Femur (tissue), 1 donor: ENCODE measurements at places on chromosomes 7 and 10.

- peak; percentile 46 for DNase-seq
Measured at GRCh38 chr7:157875230-157876179, 538.7 kb downstream of the DNAJB6 start.

DNA sequence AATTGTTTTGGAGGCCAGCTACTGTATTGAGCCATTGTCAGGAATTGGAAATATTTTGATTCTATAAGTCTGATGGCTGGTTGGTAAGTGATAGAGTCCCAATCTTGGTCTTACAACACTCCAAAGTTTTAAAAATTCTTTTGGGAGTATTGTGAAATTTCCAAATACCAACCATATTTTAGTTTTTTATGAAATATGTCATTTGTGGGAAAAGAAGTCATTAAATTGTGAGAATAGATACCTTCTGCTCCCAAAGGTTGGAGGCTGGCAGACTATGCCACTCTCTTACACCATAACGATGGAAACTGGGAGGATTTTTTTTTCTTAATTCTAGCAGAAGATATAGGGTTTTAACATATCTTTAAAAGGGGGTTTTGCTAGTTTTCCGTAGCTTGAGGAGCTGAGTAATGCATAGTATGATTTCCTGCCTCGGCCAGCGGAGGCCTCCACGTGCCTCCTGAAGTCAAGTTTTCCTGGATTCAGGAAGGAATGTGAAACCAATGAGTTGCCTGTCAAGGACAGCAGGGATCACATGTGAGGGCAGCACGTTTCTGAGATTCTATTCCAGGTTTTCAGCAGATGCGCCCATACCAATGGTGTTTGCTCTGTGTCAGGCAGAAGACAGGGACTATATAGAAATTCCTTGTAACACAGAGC, 92.2 kb upstream of the LAMB4 start:
- no peak for DNase-seq

DNA sequence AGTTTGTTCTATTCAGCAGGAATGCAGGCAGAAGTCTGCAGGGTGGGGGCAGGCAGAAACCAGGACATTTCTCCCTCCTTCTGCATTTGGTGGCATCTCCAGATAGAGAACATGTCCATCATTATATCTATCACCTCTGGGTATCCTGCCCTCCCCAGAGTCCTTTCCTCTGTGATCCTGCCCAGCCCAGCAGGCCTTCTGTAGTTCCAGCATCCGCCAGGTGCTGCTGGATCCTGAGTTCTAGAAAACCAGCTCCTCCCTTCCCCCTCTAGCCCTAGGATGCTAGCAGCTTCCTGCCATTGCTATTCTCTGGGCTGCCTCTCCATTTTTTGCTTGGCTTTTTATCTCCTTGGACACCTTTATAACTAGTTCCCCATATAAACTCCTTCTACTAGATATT, 180.3 kb downstream of the KCNMA1 start:
- DNase-seq: no peak

GRCh38 chr10:123245264-123245663, 91.1 kb downstream of the BUB3 start:
- no peak for DNase-seq

DNA sequence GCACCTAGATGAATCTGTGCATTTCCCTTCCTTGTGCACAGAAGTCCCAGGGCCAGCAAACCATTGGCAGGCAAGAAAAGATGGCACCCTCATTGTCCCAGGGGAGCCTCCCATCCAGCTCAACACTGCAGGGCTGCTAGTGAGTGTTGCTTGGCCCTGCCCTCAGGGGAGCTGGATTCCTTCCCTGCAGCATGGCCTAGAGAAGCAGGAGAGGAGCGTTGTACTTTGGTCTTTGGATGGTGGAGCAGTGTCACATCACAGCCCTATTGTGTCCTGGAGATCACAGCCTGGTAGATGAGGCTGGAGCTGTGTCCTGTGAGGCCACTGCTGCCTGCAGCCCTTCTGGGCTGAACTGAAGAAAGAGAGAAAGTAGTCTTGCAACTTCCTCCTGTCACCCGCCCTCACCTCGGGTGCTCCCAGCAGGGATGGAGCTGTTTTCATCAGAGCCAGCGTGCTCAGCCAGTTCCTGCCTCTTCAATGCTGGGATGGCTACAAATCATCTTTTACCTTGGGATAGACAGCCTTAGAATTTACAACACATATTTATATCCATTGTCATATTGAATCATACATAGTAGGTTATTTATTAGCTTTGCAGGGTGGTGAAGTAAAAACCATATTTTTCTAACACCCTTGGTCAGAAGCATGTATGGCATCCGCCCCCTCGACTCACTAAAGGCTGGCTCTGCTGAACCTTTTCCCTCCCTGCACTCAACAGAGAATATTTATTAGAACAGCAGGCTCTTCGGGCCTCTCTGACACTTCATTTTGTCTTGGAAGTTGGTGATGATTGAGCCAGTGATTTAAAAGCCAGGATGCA, 43.1 kb upstream of the FAM180A start:
- DNase-seq: no peak

DNA sequence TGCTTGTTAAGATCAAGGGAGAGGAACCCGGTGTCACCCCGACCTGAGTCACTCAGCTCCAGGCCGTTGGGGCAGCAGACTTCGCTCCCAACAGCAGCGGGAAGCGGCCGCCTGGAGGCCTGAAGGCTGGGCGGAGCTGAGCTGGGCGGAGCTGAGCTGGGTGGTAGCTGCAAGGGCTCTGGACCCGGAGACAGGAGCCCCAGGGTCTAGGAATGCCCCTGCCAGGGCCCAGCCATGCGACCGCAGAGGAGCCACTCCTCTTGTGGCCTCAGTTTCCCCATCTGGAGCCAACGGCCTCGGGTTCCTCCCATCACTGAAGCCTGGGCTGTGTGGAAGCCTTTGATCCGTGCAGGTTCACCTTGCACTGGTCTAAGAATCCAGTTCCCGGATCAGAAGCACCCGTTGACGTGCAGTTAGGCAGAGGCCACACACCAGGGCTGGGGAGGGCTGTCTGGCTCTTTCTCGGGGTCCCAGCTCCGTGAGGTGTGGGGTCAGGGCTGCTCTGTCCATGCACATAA, 21.9 kb upstream of the DPYSL4 start:
- DNase-seq: no peak

GRCh38 chr7:148914208-148914777, 30.2 kb upstream of the EZH2 start:
- no peak for DNase-seq

GRCh38 chr10:112247791-112248190, 35.4 kb upstream of the TECTB start:
- no peak for DNase-seq

GRCh38 chr10:126701526-126701925, 31.0 kb upstream of the C10orf90 start:
- no peak for DNase-seq

DNA sequence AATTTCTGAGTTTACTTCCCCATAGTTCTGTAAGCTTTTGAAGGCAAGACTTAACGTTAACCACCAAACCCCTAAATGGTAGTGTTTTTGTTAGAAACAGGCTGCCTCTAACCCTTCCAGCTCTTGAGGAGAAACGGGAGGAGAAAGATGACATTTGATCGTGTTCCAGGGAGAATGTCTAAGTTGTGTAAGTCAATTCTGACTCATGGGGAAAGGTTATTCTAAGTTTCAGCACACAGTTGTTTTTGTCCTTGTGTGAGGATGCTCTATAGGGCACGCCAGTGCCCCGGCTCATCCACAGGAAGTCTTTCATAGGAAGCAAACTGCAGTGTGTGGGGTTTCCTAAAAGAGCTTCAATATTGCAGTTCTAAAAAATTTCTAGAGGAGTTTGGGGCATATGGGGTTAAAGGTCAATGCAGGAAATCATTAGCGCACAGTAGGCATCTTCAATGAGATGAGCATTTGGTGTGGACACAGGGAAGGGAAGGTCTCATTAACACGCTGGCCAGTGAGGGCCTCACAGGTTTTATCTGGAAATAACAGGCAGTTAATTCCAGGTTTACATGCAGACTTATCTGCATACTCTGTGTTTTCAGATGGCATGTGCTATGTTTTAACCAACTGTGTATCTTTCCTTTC, 638.2 kb upstream of the IGFBP3 start:
- no peak for DNase-seq

GRCh38 chr7:112162142-112162766, 43.9 kb downstream of the DOCK4 start:
- peak; percentile 38 for DNase-seq

DNA sequence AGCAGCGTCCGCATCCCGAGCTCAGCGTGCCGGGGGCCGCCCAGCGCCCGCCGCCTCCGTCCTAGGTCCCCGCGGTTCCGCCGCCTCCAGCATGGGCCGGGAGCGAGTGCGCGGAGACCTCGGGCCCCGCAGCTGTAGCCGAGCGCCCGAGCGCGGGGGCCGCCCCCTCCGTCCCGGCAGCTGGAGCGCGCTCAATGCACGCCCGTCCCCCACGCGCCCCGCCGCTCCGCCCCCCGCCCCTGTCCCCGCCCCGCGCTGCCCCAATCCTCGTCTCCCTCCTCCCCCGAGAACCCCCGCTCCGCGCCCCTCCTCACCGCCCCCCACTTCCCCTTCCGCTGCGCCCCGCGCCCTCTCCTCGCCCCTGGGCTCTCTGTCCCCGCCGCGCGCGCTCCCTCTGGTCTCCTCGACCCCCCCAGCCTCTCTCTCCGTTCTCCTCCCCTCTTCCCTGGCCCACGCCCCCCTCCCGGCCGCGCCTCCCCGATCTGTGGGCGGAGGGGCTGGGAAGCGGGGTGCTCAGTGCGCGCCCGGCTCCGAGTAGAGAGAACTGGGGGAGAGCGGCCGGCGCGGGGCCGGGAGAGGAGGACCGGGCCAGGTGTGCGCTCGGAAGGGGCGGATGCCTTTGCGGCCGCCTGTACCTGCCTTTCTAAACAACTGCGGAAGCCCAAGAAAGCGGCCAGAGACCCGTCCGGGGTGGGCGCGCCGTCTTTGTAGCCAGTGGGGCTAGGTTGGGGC, at the start of gene VIPR2:
TSS of gene VIPR2 (minus strand) at position 110 of the 732 bp plus-strand sequence. CDS start at position 14, 96 bp downstream.
- peak; percentile 58 for DNase-seq
